ENCODE measurements at places on chromosomes 6 and 20.

DNA sequence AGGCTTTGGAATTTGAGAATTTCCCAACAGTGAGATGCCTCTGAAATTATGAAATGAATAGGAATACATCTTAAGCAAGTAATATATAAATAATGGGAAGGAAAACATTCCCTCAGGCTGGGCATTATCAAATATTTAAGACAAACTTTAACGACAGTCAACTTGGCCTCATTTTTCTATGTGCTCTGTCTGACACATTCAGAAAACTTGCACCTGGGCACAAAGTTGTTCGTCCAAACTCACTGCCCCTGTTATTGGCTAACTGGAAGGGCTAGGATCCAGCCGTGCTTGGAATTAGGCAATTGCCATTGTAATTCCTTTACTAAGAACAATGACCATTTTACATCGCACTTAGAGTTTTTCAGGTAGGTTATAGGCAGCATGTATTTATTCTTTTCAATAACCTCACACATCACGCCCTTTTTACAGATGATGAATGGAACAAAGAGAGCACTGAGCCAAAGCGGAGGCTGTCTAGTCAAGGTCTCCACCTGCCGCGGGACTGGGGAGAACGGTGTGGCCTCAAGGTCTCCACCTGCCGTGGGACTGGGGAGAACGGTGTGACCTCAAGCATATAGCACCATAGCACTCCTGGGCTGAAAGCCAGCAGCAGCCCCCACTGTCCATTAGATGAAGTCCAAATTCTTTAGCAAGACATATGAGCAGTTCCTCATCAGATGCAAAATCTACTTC, 40.7 kb upstream of the FOXQ1 start:
- no peak for DNase-seq

DNA sequence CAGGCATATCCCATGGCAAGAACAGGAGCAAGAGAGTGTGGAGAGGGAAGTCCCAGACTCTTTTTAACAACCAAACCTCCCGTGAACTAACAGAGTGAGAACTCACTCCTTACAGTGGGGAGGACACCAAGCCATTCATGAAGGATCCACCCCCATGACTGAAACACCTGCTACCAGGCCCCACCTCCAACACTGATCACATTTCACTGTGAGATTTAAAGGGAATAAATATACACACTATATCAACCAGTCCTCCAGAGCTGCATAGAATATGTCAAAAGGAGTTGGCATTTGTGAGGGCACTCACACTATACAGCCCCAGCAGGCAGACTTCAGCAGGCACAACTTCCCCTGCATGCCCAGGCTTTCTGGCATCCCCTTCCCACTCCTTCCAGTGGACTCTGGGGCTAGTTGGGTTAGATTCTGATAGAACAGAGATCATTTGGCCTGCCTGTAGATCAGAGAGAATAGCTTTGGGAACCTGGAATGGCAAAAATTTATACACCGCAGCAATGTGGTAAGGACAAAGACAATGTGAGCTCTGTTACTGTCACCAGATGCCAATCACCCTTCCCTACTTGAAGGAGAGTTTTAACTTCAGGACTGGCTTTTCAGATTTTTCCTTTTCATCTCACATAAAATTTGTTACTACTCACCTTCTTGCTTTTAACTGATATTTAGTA, 25.2 kb upstream of the TENT5A start:
- no peak for DNase-seq

DNA sequence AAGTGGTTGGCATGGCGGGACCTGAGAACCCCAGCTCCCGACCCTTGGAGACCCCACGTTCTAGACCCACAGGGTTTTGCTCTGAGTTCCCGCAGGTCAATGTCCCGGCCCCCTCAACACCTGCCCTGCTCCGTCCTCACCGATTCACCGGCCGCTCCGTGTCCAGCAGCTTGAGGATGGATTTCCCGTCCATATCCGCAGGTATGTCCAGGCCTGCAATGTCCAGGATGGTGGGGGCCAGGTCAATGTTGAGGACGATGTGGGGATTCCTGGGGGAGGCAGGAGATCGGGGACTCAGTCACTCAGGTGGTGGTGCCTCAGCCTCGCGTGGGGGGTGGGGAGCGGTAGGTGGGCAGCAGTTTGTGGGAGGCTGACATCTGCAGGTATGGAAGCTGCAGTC, 106.7 kb downstream of the SULF2 start:
- DNase-seq = no peak

DNA sequence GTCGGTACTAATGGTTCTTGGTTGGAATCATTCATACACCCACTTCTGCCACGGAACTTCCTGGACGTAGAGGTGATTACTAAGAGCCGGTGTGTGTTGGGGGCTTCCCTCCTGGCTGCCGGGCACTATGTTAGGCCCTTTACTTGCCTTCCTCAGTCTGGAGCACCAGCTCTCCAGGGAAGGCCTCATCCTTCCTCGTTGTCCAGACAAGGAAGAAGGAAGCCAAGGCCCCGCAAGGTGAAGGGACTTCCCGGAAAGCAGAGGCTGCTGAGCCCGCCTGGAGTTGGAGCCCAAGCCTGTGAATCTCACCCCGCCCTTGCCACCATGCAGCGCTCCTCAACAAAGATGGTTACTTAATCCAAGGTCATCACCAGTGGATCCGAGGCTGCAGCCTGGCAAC, 26.2 kb downstream of the AAR2 start:
- DNase-seq = no peak

DNA sequence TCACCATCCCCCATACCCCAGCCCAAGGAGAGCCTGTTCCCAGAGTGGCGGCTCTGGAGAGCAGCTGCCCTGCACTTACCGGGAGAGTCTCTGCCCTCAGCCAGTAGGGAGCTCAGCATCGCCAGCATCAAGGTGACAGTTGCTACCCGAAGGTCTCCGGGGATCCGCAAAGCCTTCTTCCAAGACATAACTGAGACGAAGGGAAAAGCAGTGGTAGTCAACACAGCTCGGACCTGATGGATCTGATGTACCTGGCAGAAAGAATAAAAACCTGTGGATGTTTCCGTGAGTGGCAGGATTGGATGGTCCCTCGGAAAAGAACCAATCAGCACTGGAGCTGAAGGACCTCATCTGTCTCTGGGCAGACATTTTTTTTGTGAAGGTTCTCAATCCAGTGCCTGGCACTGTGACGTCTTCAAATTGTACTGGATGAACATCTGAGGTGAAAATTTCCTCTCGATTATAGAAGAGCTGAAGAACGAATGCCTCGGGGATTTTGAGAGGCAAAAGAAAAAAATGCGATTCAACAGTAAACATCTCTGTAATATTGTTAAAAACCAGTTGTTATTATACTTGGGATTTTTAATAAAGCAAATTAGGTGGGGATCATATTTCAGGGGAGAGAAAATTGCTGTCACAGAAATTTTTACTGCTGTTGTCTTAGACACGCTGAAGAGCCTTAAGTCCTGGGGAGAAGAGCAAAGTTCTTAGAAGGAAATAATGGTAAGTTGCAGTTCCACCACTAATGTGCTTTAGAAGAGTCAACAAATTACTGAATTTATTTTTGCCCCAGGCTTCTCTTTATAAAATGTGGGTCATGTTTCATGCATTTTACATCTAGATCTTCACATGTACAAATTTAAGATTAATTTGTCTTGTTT, at the start of gene HLA-DQB1:
HLA-DQB1 (minus strand) TSS at position 238 of the 881 bp plus-strand sequence; CDS start at position 188, 50 bp downstream.
- peak; percentile 56 for DNase-seq

DNA sequence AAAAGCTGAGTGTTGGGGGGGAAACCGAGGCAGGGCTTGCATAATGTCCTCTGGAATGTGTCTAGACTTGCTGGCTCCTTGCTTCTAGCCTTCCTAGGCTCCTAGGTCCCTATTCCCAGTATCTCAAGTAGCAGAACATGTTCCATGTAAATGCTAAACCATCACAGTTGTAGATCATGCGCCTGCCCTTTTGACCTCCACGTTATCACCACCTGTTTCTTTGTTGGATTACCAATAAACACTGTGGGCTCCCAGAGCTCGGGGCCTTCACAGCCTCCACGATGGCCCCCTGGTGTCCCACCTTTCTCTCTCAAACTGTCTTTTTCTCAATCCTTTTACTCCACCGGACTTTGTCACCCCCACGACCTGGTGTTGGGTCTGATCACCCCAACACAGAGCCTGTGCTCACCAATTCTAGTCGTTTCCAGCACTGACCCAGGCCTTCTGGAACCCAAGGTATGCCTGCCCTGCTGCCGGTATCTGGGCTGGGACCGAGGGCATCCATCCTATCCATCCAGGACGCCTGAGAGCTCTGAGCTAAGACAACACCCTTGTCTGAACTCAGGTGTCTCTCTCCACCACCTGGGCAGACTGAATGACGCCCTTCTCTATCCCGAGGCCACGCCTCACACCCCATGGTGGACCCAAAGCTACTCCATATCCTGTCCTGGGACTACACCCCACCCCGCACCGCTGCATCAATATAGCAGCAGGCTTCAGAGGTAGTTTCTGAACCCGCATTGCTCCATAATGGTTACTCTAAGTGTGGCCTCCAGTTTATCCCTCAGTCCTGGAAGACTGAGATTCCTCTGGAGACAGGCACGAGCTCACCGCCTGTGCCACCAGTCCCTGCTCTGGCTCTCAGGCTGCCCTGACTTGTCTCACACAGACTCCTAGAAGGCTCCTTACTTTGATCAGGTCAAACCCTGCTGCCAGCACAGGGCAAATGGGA, 9.3 kb upstream of the PRR18 start:
- no peak for DNase-seq

DNA sequence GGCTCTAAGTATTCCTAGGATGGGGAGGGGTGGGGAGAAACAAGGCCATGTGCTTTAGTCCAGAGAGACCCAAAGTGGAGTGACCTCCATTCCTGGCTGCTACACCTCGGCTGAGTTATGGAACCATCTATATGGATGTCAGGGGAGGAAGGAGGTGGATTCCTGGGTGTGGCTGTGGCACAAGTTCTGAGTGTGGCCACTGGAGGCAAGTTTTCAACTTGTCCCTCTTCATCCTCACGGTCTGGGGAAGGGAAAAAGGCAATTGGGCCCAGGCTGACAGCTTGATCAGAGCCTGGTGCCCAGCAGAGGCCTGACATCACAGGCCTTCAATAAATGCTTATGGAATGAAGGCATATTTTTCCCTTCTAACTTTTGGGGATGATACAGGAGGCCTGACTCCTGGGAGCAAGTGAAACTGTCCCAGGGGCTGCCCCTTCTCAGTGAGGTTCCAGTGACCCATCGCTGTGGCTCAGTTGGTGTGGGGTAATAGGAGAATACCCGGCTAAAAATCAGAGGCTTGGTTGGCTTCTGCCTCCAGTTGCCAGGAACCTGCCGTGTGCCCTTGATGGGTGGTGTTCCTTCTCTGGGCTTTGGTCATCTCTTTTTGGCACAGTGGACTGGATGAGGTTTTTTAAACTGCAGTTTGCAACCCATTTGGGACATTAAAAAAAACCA, 1.8 kb upstream of the ITPR3 start:
- no peak for DNase-seq

DNA sequence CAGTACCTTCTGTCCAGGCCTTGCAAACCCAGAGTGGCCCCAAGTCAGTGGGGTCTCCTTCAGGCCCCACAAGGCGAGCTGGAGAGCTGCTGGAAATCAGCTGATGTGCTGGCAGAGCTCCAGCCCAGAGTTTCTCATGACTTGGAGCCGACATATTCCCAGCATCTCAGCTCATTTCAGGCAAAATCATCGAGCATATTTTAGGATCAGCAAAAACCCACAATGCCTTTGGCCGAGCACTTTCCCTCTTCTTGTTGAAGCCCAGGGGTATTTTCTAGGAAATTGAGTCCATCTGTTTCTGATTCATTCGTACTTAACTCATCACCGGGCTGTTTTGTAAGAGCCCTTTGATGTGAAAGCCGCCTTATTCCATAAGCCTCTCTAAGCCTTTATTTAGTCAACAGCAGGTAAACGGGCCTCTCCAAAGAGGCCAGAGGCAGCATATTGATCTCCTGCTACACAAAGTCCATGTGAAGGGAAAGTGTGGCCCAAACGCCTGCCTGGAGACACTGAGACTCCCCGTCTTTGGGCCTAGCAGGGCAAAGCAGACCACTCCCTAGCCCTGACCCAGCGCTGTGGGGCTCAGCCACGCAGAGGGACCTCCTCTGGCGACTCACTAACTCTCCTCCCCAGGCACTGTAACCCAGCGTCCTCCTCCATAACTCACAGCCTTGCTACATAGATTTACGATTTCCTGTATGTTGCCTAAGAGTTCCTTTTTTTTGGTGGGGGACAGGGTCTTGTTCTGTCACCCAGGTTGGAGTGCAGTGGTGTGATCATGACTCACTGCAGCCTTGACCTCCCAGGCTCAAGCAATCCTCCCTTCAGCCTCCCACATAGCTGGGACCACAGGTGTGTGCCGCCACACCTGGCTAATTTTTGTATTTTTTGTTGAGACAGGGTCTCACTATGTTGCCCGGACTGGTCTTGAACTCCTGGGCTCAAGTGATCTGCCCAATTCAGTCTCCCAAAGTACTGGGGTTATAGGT, 12.1 kb upstream of the C20orf203 start:
- DNase-seq = no peak

DNA sequence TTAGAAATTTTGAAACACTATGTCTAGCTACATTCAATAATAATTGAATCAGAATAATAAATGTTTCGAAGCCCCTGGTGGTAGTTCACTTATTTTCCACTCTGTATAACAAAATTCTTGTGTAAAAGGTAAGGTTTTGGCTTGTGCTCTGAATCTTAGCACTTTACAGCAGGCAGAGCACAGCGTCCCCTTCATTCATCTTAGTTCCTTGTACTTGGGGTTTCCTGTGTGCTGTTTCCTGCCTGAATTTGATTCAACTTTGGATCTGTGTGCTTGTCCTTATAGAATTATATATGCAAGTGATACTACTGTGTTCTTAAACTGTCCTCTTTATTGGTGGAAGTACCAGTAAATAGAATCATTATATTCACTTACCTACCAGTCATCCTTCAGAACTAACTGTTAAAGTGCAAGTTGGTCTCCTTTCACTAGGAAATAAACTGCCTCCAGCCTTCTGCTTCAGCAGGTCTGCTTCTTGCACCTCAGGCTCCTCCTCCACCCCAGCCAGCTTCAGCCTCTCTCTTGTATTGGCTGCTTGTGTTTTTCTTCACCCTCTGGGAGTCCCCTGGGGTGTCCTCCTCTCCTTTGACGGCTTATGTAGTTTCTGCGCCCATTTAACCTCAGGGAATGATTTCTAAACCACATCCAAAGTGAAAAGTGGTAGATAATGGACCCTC, 28.8 kb upstream of the TULP4 start:
- DNase-seq = no peak

GRCh38 chr6:143149771-143150170, 89.1 kb downstream of the AIG1 start:
- DNase-seq = no peak

Measured in activated gamma-delta T cell treated with Interleukin-2 at 50 U/mL for 16 hours (primary cell).